Activated naive CD4-positive, alpha-beta T cell treated with anti-CD3 and anti-CD28 coated beads for 36 hours (primary cell): ENCODE measurements at places on chromosomes 3 and 15.

- DNase-seq = no peak
Observed at GRCh38 chr3:175704366-175705055, 845.4 kb downstream of the NAALADL2 start.

DNA sequence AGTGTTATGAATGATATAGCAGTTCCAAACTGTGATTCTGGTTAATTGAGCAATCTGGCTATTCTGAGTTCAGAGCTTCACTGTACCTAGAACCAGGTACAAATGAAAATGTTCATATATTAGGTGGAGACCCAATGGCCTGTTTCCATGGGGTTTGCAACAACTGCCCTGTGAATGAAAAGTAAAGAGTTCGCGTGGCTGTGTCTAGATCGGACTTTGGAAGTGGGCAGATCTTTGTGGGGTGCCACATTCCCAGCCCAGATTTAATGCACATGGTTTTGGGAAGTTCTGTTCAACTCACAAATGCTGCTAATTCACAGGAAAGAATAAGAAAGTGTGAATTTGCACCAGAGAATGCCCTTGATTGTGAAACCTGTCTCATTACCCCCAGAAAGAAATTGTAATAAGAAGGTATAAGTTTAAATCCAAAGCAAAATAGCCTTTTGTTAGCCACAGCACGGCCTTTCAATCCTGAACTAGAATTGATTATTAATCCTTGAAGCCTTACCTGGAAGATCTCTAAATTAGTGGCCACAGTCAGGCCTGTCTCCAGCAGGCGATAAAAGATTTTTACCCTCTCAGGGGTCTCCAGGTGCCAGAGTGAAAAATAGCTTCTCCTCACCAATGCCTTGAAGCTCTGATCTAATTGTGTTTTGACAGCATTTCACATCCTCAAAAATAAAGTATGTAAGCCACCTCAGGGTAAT lies 22.6 kb downstream of the WHAMM start:
- no peak for DNase-seq

GRCh38 chr15:38312190-38312589 lies 59.6 kb downstream of the SPRED1 start:
- no peak for DNase-seq

DNA sequence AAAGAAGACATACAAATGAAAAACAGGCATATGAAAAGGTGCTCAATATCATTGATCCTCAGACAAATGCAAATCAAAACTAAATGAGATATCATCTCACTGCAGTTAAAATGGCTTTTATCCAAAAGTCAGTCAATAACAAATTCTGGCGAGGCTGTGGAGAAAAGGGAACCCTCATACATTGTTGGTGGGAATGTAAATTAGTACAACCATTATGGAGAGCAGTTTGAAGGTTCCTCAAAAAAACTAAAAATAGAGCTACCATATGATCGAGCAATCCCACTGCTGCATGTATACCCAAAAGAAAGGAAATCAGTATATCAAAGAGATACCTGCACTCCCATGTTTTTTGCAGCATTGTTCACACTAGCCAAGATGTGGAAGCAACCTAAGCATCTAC lies 165.8 kb downstream of the PLCL2 start:
- DNase-seq = no peak

DNA sequence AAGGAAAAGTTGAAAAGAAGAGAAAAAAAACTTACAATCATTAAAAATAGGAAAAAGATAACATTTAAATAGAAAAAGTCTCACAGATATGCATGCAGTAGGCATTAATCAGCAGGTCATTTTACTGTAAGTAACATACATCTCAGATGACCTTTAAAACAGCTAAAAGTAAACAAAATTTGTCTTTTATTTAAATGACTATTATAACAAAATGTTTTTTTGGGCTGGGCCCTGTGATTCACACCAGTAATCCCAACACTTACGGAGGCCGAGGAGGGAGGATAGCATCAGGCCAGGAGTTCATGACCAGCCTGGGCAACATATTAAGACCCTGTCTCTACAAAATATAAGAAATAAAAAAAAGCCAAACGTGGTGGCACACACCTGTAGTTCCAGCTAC lies 14.7 kb downstream of the IQGAP1 start:
- no peak for DNase-seq

- DNase-seq = no peak
Observed at GRCh38 chr3:12999147-13000140, 73.8 kb downstream of the IQSEC1 start.

DNA sequence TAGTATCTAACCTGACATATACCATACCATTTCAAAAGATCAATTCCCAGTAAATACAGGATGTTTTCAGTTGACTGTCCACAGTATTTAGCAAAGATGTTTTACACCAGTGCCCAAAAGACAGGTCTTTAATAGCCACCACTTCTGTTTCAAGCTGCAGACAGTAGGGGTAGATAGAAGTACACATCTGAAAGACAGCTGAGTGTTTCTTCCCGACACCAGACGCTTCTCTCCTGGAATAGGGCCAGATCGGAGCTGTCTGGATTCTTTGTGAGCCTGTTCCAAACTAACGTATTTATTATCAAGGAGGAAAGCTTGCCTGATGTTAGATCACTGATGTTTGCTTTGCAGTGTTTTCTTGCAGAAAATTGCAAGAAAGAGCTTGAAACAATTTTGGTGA lies 136.1 kb upstream of the RBMS3 start:
- DNase-seq = no peak

DNA sequence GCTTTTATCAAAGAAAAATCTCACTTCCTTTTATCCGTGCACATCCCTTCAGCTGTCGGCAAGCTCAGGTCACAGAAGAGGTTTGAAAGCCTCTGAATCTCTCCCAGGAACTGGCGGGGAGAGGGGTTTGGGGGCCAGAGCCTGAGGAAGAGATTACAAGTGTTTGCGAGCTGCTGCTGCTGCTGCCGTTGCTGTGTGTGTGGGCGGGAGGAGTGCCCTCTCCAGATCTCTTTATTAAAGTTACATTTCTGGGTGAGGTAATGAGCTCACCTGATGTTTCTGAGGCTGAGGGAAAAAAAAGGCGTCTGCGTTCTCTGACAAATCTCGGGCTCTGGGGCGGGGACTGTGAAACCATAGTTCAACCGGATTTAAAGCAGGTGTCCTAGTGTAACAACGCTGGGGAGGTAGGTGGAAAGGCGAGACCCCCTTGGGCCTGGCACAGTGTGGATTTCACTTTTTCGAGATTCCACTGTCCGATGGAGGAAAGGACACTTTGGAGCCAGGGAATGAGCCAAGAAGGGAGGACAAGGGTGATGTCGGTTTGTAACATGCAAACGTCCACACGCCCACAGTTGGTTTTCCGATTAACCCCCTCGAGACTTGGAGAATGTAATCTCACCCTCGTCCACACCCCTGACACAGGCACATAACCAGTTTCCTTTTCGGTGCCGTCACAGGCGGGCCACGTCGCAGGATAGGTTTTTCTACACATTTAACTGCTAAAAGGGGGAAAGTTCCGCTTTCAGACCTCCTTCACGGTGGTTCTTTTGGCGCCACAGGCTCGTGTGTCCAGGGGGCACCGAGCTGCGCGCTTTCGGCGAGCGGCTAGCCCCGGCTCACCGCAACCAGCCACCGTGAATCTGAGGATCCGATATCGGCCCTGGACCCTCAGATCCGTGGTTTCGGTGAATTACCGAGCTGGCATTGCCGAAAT lies 2.1 kb downstream of the ALCAM start:
- DNase-seq = peak; percentile 91

GRCh38 chr3:119700269-119700919 lies 2.4 kb upstream of the CFAP91 start:
- DNase-seq = peak; percentile 47

DNA sequence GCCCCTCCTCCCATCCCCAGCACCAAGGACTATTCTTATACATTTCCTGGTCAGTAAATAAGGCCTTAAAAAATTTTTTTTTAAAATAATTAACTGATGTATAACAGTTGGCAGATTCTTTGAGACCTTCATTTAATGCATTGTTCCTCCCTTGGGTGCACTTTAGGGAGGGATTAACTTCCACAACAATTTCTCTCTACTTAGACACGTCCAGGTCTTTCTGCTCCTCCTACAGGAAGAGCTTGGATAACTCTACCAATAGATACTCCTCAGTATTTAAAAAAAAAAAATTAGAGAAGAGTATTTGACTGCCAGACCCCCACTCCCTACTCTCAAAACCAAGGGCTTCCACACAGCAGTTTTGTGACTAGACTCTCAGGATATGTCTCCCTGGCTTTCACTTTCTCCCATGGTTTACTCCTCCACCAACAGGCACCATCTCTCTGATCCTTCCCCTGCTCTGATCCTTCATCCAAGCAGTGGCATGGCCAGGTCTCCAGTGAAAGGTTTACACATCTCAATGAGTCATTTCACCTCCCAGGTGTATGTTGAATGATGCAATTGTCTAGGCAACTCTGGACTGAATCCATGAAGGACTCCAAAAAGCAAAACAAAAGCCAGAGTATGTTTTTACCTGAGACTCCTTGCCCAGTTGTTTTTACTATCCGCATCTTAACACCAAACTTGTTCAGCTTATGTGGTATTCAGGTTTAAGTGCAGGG lies 7.4 kb downstream of the ZIC4 start:
- no peak for DNase-seq

- no peak for DNase-seq
Observed at GRCh38 chr3:9430733-9431132, 33.3 kb downstream of the SETD5 start.

- no peak for DNase-seq
Observed at GRCh38 chr15:66041276-66041675, 172.0 kb downstream of the RAB11A start.

- DNase-seq = no peak
Observed at GRCh38 chr15:78942741-78943140, 2.1 kb downstream of the CTSH start.

GRCh38 chr3:1942781-1943180 lies 155.9 kb upstream of the CNTN4 start:
- no peak for DNase-seq

DNA sequence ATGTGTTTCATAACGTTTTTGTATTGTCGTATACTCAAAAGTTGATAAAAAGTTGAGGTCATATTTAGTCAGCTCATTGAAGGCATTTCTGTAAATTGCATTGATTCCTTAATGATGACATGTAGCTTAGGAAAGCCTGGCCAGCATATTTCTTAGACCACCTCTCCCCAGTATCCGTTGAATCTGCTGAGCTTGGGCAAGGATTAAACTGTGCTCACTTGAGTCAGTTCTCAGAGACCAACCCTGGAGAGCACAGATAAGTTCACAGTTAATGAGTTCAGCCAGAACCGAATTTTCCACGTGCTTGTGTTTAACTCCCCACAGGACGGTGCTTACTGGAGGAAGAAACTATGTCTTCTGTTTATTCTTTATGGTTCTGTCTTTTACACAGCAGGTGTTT lies 132.7 kb downstream of the SLC25A26 start:
- DNase-seq = no peak

DNA sequence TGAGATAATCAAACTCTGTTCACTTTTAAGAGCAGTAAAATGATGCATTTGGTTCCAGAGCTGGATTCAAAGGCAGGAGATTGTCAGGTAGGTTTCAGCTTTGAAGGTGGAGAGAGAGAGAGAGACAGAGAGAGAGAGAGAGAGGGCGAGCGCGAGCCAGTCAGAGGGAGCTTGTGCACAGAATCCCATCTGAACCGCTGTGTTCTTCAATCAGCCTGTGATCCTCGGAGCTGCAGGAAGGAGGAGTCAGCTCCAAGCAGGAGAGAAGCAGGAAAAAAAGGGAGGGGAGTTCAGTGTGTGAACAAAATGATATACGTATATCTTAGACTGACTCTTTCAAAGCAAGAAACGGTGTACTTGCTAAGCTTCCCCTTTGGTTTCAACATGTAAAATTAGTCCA lies at the start of gene GPR149:
Gene GPR149, minus strand, starts transcription at position 177 of the 400 bp plus-strand sequence. CDS start 575 bp downstream, outside the sequence.
- DNase-seq = no peak

- no peak for DNase-seq
Observed at GRCh38 chr3:179503640-179504039, 52.4 kb upstream of the GNB4 start.

DNA sequence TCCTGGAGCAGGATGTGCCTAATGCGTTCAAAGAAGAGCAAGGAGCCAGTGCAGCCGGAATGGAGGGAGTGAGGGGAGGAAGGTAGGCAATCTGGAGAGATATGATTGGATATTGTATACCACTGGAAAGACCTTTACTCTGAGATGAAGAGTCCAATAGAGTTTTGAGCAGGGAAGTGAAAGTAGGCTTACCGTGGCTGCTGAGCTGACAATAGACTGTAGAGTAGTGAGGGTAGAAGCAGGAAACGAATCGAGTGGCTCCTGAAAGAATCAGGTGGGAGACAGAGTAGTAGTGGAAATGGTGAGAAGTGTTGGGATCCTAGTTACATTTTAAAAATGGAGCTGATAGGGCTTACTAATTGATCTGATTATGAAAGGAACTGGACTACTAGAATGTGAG lies 51.8 kb upstream of the NUDT16 start:
- DNase-seq = no peak

GRCh38 chr3:31297726-31298298 lies 234.9 kb upstream of the STT3B start:
- DNase-seq = no peak

GRCh38 chr15:64738226-64739095 lies 36.9 kb downstream of the RBPMS2 start:
- DNase-seq = no peak

GRCh38 chr3:72655131-72655551 lies 193.1 kb downstream of the SHQ1 start:
- no peak for DNase-seq

- DNase-seq = no peak
Observed at GRCh38 chr15:98712845-98713584, 64.7 kb downstream of the IGF1R start.

GRCh38 chr15:56754772-56755370 lies 21.6 kb upstream of the ZNF280D start:
- no peak for DNase-seq

DNA sequence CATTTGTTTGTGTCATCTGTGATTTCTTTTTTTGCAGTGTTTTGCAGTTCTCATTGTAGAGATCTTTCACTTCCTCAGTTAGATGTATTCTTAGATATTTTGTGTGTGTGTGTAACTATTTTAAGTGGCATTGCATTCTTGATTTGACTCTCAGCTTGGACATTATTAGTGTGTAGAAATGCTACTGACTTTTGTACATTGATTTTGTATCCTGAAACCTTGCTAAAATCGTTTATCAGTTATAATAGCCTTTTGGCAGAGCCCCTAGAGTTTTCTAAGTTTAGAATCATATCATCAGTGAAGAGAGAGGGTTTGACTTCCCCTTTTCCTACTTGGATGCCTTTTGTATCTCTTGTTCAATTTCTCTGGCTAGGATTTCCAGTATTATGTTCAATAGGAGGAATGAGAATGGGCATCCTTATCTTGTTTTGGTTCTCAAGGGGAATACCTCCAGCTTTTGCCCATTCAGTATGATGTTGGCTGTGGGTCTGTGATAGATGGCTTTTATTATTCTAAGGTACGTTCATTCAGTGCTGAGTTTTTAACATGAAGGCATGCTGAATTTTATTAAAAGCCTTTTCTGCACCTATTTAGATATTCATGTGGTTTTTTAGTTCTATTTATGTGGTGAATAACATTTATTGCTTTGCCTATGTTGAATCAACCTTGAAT lies 211.7 kb downstream of the MBNL1 start:
- DNase-seq = no peak

- DNase-seq = no peak
Observed at GRCh38 chr15:45087513-45087912, 26.5 kb downstream of the DUOX2 start.

GRCh38 chr3:41652506-41652905 lies 309.4 kb downstream of the ULK4 start:
- DNase-seq = no peak
